Cortex of kidney (tissue), 1 donor: ENCODE measurements at places on chromosomes 5 and 9.

DNA sequence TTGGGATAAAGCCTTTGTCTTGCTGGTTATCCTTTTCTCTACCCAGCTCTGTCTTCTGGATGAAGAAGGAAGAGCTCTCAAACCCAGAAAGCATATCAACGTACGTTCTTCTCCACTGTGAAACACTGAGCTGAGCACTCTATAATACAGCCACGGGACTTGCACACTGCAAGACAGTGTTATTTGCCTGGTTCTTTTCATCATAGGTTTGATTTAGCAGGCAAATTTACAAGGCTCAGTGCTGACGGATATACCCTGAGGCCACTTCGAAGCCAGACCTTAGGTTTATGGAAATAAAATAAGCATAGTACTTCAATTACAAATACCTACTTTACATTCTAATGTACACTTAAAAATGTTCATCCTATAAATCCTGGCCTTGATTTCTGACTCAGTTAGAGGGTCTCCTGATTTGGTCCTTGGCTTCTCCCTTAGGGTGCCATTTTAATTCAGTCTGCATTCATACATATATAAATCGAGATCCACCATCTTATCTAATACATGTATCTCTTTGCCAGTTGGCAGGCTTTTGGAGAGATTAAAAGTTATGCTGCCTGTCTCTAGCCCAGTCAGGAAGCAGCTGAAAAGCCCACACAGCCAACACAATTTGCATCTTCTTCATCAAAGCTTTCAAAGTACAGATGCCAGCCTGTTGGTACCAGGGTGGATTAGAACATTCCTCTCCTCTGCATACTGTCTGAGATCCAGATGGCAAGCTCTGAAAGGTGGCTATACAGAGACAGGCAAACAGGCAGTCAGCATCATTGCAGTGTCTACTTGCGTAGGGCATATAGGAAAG is 194.4 kb downstream of the DEPDC1B start:
- no peak for DNase-seq

- DNase-seq: no peak
Measured at GRCh38 chr9:137055385-137056364, 1.8 kb upstream of the ENTPD2 start.

GRCh38 chr5:73748510-73749400 is 122.8 kb downstream of the ARHGEF28 start:
- DNase-seq: no peak

GRCh38 chr5:40681363-40682153 is 1.8 kb downstream of the PTGER4 start:
- DNase-seq: no peak

DNA sequence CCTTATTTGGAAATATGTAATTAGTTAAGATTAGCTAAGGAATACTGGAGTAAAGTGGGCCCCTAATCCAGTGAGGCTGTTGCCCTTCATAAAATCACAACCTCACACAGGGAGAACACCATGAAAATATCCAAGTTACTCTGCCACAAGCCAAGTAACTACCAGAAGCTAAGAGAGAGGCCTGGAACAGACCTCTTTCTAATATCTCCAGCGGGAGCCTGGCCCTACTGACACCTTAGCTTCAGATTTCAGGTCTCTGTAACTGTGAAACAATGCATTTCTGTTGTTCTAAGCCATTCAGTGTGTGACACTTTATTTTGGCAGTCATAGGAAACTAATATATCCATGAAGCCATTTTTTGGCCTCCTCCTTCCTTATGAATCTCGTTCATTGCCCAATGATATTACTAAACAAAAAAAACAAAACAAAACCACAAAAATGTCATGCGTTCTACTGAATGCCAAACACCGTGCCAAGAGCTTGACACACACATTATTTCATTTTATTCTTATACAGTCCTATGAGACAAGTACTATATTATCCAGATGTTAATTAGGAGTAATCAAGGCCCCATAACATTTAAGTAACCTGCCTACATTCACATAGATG is 699.0 kb downstream of the MAT2B start:
- no peak for DNase-seq
